ENCODE measurements at places on chromosomes 6 and 20. TPM values are rescaled to one million over a fixed set of nuclear protein-coding genes. Genes with fewer than 3 reads are reported as not detected.
A peak's percentile ranks its signal among the peaks of the same experiment; 100 is the strongest.

DNA sequence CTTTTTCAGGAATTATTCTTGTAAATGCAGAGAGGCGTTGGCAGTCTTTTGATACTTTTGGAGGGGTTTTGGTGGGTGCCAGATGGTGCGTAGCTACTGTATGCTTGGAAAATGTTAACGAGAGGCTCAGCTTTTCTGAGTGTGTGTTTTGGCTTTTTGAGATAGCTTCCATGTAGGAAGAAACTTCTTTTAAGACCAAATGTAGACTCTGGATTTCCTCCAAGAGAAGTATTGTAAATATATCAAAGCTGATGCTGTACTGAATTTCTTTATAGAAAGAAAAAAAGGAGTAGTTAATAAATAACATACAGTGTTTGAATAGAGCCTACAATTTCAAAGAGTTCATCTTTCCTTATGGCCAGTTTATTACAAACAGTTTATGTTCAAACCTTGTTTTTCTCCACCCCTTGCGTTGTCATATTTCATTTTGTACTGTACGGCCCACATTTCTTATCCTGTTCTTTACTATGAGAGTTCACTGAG lies 16.7 kb downstream of the TIAM2 start:
- DNase-seq: no peak

Gene SCRT2
- not detected for total RNA-seq

GRCh38 chr6:148441454-148441911 lies 98.8 kb downstream of the SASH1 start:
- no peak for DNase-seq

GRCh38 chr20:2692886-2693285 lies 306 bp downstream of the EBF4 start:
- DNase-seq: no peak

Gene TFAP2A
- total RNA-seq: 0.89 TPM

GRCh38 chr6:4358414-4359107 lies 223.2 kb upstream of the ECI2 start:
- DNase-seq: peak; percentile 89

Gene HDGFL1
- total RNA-seq: not detected

Gene WRNIP1
- 47.4 TPM for total RNA-seq

GRCh38 chr6:52491203-52492069 lies 71.3 kb downstream of the EFHC1 start:
- DNase-seq: no peak

DNA sequence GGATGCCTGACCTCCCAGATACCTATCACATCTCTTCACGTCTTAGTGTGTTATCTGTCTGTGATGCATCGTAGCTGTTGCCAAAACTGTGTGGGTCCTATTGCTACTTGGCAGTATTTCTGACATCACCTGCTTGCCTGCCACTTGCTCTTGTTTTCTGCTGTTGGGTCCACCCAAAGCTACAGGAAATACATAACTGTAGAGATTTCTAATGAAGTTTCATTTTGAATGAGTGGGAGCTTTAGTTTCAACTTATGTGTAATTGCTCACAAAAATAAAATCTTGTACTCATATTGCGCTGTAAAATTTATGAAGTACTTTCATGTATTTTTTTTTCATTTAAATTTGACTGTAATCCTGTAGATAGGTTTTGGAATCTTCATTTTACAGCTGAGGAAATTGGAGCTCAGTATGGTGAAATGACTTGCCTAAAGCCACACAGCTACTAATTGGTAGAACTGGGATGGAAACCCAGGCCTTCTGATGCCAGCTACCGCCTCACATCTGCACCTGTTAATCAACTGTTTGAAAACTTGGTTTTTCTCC lies 113.6 kb upstream of the MAN1A1 start:
- no peak for DNase-seq

Data from mucosa of gallbladder (tissue), 1 donor.